ENCODE measurements at places on chromosomes 2 and 18. TPM values are rescaled to one million over a fixed set of nuclear protein-coding genes. Genes with fewer than 3 reads are reported as not detected.

GRCh38 chr2:201406077-201406662, 45.1 kb downstream of the TRAK2 start:
- H3K36me3 ChIP-seq, result no peaks in the 10 kb centered on the region
- no peaks in the 10 kb centered on the region for H3K4me1 ChIP-seq
- no peak overlapping the region for H3K4me3 ChIP-seq
- no peak for DNase-seq
- no peaks in the 10 kb centered on the region for H3K27me3 ChIP-seq

DNA sequence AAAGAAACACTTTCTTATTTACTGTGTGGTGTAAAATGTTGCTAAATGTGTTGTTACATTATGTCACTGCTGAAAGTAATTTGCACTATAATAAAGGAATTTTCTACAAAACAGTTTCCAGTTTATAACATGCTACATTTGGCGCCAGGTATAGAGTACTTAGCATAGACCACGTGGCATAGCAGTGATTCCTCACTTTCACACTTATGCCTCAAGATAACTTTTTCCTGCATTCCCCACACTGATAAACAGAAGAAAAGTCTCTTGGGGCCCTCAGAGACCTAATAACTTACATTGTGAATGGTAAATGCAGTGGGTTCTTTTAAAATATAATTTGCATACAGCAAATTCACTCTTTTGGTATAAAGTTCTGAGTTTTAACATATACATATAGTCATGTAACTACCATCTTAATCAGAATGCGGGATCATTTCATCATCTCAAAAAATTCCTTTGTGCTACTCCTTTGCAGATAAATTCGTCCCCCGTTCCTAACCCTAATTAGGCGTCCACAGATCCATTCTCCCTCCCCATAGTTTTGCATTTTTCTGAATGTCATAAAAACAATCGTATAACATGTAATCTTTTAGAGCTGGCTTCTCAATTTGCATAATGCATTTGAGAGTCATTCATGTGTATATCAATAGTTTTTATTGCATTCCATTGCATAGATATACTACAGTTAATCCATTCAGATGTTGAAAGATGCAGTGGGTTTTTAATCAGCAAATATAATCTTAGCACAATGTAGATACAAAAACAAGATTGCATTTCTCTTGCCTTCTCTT, 7.5 kb downstream of the LGALSL start:
- no peak overlapping the region for H3K4me3 ChIP-seq
- no peaks in the 10 kb centered on the region for H3K4me1 ChIP-seq
- H3K36me3 ChIP-seq, result peaks cover 6% of the 10 kb centered on the region
- no peaks in the 10 kb centered on the region for H3K27me3 ChIP-seq
- no peak overlapping the region for H3K27ac ChIP-seq

The ACMSD gene
- total RNA-seq, result not detected

GRCh38 chr2:126531029-126531428, 124.9 kb upstream of the GYPC start:
- H3K27me3 ChIP-seq, result no peaks in the 10 kb centered on the region
- no peak for DNase-seq
- no peaks in the 10 kb centered on the region for H3K4me1 ChIP-seq
- H3K36me3 ChIP-seq, result no peaks in the 10 kb centered on the region

DNA sequence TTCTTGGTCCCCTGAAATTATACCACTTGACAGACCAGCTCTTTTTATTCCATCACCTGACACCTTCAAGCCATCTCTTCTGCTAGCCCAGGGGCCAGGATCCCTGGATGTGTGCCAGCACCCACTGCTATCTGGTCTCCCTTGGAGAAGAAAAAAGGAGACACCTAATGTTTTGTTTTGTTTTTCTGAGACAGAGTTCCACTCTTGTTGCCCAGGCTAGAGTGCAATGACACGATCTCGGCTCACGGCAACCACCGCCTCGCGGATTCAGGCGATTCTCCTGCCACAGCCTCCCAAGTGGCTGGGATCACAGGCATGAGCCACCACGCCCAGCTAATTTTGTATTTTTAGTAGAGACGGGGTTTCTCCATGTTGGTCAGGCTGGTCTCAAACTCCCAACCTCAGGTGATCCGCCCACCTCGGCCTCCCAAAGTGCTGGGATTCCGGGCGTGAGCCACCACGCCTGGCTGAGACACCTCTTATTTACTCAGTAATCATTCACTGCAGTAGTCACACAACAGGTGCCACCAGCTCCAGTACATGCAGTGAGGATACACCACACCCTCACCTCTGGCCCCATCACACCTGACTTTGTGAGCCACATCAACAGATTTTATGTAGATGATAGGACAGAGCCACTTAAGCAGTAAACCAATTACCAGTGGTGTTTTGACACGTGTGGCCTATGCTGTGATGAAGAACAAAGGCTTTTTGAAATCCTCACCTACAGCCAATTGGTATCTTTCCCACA, 42.8 kb upstream of the PCBP1 start:
- H3K4me1 ChIP-seq, result no peaks in the 10 kb centered on the region
- H3K36me3 ChIP-seq, result peaks cover 18% of the 10 kb centered on the region
- no peak overlapping the region for H3K27ac ChIP-seq

The CHRNG gene
- total RNA-seq, result 0.06 TPM

GRCh38 chr2:31232586-31232985, 1.4 kb upstream of the EHD3 start:
- H3K27ac ChIP-seq, result no peak overlapping the region
- H3K4me3 ChIP-seq, result no peak overlapping the region
- DNase-seq, result no peak
- no peaks in the 10 kb centered on the region for H3K27me3 ChIP-seq

The IL18R1 gene
- 2.1 TPM for total RNA-seq

DNA sequence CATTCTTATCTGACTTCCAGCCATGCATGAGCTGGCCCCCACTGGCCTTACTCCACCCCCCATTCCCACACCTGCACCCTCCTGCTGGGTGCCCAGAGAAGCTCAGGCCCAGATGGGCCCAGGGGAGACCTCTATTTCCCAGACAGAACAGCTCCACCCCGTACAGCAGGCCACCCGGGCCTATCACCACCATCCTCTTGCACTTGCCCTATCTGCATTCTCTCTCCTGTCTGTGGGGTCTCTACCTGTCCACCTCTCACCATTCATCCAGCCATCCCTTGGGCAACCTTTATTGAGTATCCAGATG, 25.3 kb upstream of the TNS1 start:
- H3K4me1 ChIP-seq, result peaks cover 70% of the 10 kb centered on the region
- no peak overlapping the region for H3K27ac ChIP-seq
- peaks cover 3% of the 10 kb centered on the region for H3K36me3 ChIP-seq
- no peak for DNase-seq

- H3K4me3 ChIP-seq, result no peak overlapping the region
- no peaks in the 10 kb centered on the region for H3K4me1 ChIP-seq
- no peaks in the 10 kb centered on the region for H3K27me3 ChIP-seq
- H3K36me3 ChIP-seq, result no peaks in the 10 kb centered on the region
- no peak overlapping the region for H3K27ac ChIP-seq
- DNase-seq, result no peak
These were observed 54.9 kb downstream of the CCNT2 start for GRCh38 chr2:134973241-134974138.
